ENCODE measurements at places on chromosomes 13 and 19.

DNA sequence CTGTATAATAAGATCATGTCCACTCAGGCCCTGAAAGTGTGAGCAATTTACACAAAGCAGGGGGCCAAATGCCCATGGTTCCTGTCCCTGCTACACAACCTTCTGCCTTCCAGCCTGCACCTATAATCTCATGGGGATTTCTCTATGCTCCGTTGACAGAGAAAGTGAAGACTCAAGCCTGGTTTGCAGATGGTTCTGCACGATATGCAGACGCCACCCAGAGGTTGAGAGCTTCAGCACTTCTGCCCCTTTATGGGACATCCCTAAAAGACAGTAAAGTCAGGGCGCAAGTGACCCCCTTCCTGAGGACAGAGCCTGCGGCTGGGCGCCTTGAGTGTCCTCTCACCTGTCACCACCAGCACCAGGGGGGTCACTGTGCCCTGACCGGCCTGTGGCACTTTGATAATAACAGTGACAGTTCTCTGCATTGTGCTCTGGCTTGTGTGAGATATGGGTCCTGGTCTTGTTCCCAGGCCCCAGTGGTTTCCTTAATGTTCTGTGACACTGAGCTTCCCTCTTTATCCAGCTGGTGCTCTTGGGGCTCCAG is 15.1 kb downstream of the LILRA5 start:
- no peak for DNase-seq

DNA sequence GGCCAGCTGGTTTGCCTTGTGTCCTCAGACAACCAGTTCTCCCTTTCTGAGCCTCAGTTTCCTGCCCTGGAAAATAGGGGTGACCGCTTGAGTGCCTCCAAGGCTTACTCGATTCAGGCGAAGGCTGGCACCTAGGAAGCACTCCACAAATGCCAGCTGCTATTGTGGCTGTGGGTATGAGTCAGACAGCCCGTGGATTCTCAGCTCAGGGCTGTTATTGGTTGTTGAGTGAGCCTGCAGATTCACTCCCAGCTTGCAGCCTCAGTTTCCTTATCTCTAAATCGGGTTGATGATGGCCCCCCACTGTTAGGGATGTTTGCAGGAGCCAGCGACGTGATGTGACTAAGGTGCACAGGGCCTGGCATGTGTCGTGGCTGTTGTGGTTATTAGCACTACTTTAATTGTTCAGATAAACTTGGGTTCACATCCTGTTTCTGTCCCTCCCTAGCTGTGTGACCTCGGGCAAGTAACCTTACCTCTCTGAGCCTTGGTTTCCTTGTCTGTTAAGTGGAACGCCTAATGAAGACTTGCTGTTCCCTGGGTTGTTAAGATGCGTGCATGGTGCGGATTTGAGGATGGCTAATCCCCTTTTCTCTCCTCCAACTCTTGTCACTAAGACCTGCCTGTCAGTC is 2.4 kb downstream of the MARK4 start:
- no peak for DNase-seq

DNA sequence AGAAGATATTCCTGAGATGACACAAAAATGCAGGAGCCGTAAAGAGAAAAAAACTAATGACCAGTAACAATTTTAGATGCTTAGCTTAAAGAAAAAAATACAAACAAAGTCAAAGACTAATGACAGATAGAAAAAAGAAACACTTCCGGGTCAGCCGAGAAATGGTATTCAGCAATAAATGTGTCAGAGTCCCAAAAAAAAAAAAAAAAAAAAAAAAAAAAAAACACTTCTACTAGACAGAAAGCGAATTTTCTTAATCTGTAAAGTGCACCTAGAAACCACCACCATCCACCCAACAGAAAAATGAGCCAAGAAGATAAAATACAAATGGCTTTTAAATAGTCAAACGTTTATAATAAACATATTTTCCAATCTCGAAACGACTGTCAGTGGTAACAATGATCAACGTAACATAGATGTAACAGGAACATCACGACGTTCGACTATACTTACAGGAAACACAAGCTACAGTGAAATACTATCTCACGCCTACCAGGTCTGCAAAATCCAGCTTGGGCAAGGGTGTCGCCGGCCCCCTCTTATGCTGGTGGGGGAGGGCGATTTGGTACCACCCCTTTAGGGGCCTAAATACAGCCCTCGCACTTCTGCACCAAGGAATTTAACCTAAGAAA is 10.6 kb downstream of the ABHD17A start:
- no peak for DNase-seq

DNA sequence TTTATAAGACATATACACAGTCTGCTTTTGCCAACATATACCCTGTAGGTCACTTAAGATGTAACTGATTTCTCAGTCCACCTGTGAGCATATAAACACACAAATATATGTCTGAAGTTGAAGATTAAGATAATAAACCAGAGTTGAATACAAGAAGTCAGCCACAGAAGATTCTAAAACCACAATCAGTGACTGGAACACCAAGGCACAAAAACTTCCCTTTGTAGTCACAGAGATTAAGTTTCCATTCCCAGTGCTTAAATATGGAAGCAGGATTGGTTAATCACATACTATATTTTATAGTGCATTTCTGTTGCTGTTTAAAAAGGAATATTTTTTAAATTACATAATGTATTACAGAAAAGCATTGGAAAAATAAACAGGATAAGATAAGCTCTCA is 39.9 kb downstream of the MTMR6 start:
- DNase-seq, result no peak

DNA sequence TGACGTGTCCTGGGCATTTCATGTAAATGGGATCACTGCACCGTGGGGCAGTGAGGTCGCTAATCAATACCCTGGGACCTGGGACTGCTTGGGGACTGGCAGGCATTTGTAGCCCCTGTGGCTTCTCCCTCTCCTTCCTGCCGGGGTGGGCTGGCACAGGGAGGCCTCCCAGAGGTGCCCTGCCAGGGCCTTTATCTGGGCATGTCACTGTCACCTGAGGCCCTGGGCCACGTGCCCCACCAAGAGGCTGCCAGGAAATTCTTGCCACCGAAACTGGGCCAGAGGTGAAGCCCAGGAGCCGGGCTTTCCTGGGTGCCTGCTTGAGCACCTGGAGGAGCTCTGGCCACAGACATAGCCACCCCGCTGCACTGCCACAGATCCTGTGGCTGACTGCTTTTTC is 1.8 kb upstream of the NMRK2 start:
- DNase-seq, result no peak

DNA sequence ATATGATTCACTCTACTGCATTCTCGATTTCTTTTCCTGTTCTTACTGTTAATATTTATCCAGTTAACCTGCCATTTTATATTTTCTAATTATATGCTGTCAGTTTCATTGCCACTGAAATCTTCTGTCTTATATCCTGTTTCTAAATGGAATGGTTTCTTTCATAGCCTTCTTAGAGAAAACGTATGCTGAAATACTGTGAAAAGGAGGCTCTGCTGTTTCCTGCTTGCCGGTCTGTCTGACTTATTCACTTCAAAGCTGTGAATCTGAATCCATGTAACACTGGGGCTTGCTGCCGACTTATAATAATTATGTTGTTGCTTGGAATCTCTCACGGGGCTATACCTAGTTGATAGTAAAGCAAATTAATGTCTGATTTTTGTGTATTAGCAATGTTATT is 80.0 kb downstream of the GPR12 start:
- DNase-seq, result no peak

DNA sequence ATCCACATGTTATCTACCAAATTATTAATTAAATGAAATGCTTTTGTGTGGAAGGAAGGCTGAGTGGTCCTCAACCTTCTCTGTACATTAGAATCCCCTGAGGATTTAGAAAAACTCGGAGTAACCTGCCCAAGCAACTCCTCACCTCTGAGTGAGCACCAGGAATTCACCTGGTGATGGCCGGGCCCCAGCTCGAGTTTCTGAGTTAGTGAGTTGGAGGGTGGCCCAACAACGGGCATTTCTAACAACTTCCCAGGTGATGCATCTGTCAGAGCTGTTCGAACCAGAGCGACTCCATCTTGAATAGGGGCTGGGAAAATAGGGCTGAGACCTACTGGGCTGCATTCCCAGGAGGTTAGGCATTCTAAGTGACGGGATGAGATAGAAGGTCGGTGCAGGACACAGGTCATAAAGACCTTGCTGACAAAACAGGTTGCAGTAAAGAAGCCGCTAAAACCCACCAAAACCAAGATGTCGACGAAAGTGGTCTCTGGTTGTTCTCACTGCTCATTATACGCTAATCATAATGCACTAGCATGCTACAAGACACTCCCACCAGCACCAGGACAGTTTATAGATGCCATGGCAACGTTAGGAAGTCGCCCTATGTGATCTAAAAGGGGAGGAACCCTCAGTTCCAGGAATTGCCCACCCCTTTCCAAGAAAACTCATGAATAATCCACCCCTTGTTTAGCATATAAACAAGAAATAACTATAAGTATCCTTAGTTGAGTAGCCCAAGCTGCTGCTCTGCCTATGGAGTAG is 44.2 kb upstream of the SHISA2 start:
- no peak for DNase-seq

- no peak for DNase-seq
These were observed 20.9 kb downstream of the GRTP1 start for GRCh38 chr13:113342820-113343691.

- DNase-seq, result no peak
These were observed 54.9 kb upstream of the PCDH8 start for GRCh38 chr13:52903320-52903719.

- no peak for DNase-seq
These were observed 26.4 kb upstream of the F7 start for GRCh38 chr13:113078902-113079780.

DNA sequence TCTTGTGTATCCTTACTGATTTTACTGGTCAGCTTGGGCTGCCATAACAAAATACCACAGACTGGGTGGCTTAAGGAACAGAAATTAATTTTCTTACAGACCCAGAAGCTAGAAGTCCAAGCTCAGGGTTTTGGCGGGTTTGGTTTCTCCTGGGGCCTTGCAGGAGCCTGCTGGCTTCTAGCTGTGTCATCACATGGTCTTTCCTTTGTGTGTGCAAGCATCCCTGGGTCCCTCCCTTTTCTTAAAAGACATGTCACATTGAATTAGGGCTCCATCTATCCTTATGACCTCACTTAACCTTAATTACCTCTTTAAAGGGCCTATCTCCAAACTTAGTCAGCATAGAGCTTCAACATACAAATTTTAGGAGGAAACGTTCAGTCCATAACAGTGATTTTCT is 23.4 kb downstream of the UBAC2 start:
- DNase-seq, result no peak

DNA sequence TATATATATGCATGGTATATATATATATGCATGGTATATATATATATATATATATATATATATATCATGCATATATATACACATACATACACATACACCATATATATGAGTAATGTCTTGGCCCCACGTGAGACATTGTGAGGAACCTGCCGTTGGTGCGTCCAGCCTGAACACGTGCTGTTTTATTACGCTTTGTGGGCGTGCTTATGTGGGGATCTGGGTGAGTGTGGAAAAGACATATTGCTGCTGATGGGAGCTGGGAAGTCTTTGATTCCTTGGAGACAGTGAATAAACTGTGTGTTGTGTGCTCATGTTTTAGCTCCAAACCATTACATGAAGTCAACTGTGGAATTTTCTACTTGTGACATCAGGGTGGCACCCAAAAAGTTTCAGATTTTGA is 28.9 kb downstream of the KCTD15 start:
- DNase-seq, result no peak

DNA sequence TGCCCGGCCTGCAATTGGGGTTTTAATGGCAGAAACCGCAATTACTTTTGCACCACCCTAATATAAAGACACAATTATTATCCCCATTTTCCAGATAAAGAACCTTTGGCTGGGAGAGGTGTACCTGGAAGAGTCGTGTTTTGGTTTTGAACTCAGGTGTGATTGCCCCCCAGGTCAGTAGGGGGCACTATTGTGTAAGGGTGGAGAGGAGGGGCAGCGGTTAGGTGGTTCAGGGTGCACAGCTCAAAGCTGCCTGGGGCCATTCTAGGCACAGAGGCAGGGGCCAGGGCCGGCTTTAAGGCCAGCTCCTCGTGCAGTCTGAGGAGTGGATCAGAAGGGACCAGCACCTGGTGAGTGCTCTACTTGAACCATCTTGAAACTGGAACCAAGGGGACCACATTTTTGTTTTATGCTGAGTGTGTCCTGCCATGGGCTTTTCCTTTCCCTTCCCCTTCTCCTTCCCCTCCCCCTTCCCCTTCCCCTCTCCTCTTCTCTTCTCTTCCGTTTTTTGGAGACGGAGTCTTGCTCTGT is 5.8 kb upstream of the FCGRT start:
- DNase-seq, result no peak

DNA sequence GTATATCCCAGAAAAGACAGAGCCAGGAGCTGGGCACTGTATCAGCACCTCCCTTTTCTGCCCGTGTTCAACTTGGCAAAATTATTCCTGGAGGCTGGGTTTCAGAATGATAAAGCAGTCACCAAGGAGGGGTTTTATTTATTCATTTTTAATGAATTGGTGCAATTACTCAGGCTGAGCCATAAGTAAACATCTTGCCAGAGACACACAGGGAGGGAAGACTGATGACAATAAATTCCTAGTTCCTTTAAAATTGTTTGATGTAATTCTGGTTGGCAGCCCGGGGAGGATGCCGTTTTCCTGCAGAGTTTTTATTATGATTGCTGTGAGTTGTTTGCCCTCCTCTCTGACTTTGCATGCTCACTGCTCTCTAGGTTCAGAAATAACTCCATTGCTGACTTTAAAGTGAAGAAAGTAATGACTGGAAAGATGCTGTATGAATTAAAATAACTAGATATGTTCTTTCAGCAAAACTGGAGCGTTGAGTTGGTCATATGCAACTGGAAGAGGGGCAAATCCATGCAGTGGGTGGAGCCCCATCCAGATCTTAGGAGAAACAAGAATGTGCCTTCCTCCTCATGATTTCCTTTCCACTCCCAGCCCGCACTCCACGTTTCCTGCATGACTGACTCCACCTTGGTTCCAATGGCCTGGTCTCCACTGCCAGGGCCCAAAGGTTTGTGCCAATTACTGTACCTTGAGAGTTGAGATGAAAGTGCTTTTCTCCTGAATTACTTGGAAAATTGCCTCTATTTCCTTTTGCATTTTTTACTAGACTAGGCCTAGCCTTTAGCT is 182.1 kb downstream of the RFC3 start:
- DNase-seq, result no peak

GRCh38 chr13:111177081-111177711 is 62.1 kb downstream of the ARHGEF7 start:
- DNase-seq, result no peak

DNA sequence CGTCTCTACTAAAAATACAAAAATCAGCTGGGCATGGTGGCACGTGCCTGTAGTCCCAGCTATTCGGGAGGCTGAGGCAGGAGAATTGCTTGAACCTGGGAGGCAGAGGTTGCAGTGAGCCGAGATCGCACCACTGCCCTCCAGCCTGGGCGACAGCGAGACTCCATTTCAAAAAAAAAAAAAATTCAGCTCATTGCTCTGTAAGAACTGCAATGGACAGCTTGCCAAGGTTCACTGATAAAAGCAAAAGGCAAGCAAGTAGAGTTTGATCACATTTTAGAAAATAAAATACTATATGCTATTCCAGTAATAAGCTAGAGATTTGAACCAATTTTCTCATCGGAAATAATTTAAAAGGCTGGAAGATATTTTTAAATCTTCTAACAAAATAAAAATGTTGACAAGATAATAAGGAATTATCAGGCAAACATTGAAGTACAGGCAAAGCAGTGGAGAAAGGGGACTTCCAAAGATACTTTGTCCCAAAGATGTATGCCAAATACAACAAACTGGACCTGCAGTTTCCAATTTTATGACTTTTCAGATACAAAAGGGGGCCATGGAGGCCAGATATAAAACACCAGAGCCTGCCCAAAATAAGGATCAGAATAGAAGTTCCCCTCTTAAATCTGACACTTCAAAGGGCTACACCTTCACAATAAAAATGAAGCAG is 29.6 kb downstream of the SLC6A16 start:
- DNase-seq, result no peak

- DNase-seq, result no peak
These were observed at the start of gene MEX3D for GRCh38 chr19:1568320-1569019. TSS of gene MEX3D (minus strand) at chr19:1568325. CDS start at chr19:1568058, 267 bp downstream.
